ENCODE measurements at places on chromosomes 7 and 10.

DNA sequence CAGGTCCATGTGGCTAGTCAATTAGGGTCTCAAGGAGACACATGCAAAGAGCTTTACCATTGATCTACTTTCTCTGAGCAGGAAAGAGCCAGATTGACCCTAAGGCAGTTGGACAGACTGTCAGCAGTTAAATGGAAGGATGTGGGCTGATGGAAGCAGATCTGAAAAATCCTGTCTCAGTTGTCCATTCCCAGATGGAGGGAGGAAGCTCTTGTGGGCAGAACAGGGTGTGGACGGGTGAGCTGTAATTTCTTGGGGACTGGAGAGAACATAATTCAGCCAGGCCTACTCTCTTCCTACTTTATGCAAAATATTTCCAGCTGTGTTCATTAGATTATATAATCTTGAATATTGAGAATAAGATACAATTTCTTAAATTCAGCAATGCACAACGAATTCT is 163.6 kb downstream of the GNAT3 start:
- no peak for DNase-seq

DNA sequence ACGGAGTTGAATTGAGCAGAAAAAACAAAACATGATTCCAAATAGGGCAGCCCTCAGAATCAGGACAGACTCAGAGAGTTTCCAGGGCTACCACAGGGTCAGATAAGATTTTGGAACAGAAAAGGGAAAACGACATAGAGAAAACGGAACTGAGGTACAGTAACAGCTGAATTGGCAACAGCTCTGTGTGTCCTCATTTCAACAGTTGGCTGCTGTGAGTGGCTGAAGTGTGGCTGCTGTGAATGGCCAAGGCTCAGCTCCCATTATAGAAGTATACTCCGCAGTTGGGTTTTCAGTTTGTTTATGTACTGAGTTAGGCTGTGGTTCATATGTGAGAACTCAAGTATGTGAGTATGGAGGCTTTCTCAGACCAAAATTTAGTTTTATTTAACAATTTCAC is 32.0 kb downstream of the ANTXRL start:
- no peak for DNase-seq

GRCh38 chr10:117673230-117674010 is 130.9 kb downstream of the EMX2 start:
- DNase-seq, result no peak

DNA sequence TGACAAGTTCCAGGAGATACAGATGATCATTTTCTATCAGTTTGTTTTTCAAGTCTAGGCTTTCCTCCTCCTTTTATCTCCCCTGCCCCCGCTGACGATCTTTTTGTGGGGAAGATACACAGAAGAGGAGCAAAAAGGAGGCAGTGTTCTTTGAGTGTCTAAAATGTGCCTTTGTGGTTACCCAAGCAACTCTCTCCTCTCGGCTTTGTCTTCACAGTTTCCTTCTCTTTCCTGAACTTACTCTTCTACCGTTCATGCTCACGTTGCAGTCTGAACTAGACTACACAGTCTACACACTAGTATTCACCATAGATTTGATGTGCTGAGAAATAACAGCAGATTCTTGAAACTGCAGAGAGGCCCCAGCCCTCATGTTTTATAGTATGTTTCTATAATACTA is 23.6 kb downstream of the CEP41 start:
- DNase-seq, result no peak

DNA sequence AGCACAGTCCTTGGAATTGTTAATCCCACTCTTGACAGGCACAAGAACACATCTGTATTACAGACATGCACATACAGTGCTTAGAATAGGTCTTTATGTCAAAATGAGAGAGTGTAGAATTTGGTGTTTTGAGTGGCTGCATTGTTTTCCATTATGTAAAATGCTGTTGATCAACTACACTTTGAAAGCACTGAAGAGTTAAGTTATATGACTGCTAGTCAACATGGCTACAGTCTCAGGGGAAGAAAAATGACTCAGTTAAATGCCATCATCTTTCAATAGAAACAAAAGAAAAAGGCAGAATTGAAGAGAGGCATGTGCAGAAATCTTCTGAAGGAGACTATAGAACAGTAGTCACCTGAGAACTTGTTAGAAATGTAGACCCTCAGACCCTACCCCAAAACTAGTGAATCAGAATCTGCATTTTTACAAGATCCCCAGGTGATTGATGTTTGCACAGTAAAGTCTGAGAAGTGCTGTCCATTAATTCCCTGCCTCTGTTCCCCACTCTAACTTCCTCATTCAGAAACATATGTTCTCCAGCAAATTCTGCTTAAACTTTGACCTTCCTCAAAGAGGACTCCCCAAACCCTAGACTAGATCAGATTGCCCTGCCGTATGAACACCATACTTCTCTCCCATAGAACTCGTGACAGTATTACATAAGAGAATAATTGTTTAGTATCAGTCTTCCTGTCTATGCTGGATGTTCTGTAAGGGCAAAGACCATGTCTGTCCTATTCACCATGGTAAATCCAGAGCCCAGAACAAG is 16.0 kb downstream of the SND1 start:
- no peak for DNase-seq
